Pericardium fibroblast (primary cell): ENCODE measurements at places on chromosomes 3 and 15. TPM values are rescaled to one million over a fixed set of nuclear protein-coding genes. Genes with fewer than 3 reads are reported as not detected.

The PIERCE2 gene
- total RNA-seq: 1.2 and 2.6 TPM in 2 replicates

The TLR9 gene
- under 0.01 TPM in 1 of 2 replicates, not detected in the other for total RNA-seq

The PAQR9 gene
- total RNA-seq: not detected in 2 replicates

The LRRC28 gene
- total RNA-seq: 13.7 and 21.1 TPM in 2 replicates

The AHSG gene
- not detected in 2 replicates for total RNA-seq

The TMEM212 gene
- total RNA-seq: not detected in 2 replicates

The SLC27A2 gene
- not detected in 2 replicates for total RNA-seq

The C2CD4B gene
- total RNA-seq: 0.12 and 0.77 TPM in 2 replicates

The ZKSCAN7 gene
- total RNA-seq: 4.6 and 5.7 TPM in 2 replicates

The YEATS2 gene
- 23.9 and 30.6 TPM in 2 replicates for total RNA-seq

The HHATL gene
- not detected in 2 replicates for total RNA-seq

The ISG20 gene
- total RNA-seq: 2.0 and 3.3 TPM in 2 replicates

The EPHB3 gene
- total RNA-seq: 7.4 and 13.8 TPM in 2 replicates

The CADPS gene
- under 0.01 TPM in 1 of 2 replicates, not detected in the other for total RNA-seq

The PTPRG gene
- total RNA-seq: 67.2 and 76.8 TPM in 2 replicates
